Lung (tissue), 17 donors: ENCODE measurements at places on chromosomes 3 and 15.

DNA sequence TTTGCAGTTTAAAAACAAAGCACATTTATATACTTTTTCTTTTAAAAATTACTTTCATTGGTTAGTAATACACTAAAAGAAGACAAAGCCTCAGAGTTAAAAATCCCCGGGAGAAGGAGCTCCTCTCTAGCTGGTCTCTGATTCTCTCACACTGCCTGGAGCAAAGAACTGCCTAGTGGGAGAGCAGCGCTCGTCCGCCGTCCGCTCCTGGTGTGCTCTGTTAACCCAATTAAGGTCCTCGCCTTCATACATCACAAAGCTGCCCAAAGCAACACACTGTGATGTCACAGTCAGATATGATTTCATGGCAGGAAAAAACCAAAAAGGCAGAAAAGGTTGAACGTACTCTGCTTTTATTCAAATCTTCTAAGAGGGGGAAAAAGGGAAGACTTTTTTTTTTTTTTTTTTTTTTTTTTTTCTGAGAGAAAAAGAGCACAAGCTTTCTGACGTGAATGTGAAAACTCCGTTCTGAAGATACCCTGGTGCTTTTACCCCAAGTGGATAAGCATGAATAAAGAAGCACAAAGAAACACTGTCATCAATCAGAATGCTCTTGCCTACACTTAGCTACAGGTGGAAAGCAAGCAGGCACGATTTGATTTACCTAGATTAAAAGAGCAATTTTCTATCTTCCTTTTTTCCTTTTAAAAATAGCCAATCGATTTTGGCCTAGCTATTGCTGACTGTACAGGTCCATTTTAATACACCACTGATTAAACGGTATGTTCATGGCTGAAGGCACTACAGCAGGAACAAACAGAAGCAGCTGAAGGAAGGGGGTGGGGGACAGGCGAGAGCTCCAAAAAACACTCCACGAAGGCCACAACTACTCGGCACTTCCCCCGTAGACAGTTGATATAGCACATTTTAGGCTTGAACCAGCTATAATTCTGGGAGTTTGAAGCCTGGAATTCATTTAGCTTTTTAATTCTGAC, 115.2 kb downstream of the TIGIT start:
- DNase-seq, result no peak

DNA sequence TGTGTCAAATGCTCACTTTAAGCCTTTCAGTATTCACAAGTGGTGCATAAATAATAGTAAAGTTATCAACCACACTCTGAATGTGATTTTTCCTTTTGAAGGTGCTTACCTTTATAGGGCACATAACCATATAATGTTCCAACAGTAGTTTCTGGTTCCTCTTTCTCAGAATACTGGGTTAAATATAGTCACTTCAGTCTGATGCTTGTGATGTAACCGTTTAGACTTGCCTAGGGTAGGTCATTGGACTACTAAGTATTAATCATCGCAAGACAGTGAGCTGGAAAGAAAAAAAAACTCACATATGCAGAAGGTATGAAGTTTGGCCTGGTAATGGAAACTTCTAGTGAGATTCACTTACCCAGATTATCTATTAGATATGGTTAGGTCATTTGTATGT, 1.9 kb downstream of the KBTBD8 start:
- no peak for DNase-seq

- DNase-seq, result no peak
Observed at GRCh38 chr3:12393894-12394293, 90.4 kb upstream of the TSEN2 start.

DNA sequence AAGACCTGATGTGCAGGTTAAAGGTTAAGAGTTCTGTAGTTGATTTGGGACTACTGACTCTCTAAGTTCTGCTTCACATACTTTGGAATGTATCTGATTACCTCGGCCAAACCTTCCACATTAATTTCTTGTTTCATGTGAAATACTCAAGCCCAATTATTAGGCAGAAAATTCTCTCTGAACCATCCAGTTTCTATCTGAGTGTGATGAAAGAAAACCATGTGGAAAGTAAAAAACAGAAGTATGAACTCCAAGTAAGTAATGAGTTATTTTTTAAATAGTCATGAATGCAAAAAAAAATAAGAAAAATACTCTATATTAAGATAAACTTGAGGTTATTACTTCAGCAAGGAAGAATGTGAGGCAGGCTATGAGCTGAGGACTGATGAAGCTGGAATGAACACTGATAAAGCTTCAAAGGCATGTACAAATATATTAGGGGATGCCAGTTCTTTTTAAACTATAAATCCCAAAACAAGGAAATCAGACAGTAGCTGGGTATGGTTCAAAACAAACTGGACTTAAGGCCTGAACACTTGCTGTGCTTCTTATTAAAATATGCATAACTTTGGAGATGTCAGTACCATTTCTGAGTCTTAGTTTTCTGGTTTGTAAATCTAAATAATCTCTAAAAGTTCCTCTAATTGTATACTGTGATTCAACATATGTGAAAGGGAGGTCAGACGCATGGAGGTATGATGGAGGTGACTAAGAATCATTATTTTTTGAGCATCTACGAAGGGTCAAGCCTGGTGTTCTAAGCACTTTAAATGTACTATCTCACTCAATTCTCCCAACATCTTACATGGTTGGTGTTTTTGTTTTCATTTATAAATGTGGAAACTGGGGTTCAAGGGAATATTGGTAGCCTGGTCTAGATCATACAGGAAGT, 59.6 kb downstream of the COL6A6 start:
- peak; percentile 89 for DNase-seq

DNA sequence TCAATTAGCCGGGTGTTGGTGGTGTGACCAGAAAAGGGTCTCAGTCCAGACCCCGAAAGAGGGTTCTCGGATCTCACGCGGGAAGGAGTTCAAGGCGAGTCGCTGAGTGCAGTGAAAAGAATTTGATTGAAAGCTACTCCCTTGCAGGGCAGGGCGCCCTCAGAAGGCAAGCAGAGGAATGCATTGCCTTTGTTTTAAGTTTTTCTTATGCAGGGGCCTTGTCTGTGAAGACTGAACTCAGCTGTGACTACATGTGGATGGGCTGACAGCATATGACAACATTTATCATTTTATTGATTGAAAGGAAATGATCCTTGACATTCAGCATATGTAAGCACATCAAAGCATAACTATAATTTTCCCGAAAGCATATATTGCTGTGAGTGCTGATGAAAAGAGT, 11.8 kb downstream of the CPN2 start:
- no peak for DNase-seq

GRCh38 chr3:120875989-120876388, 32.0 kb upstream of the STXBP5L start:
- DNase-seq, result no peak

DNA sequence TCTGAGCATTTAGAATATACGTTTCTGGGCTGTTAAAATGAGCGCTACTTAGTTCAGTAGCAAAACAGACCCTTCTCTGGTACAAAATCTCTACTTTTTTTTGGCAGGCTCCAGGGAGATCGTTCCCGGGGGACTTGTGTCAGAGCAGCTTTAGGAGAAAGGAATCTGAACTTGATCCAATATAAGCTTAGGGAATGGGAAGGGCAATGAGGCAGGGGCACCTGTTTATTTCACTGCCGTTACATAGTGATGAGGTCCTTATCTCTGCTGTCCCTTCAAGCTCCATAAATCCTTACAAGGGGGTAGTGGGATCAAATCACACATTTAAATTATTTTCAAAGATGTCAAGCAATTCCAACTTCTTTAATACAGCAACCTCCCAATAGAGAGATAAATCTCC, 128.7 kb upstream of the BNIP2 start:
- no peak for DNase-seq

- DNase-seq, result no peak
Observed at GRCh38 chr3:15171096-15171495, 35.0 kb upstream of the CAPN7 start.

DNA sequence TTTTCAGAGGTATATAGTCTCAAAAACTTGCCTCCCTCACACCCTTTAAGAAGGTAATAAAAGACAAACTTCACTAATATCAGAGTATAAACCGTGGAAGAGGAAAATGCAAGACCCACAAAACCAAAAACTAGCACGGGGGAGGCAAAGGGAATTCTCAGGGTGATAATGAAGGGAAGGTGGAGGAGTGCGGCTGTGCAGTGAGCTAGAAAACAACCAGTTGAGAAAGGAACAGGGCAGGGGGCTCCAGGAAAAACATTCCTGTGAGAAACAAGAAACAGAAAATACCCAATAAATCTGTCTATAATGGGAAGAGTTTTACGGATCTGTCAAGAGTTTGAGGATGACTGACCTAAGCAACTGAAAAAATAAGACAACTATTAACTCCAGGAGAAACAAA, 31.6 kb downstream of the TAMM41 start:
- no peak for DNase-seq

DNA sequence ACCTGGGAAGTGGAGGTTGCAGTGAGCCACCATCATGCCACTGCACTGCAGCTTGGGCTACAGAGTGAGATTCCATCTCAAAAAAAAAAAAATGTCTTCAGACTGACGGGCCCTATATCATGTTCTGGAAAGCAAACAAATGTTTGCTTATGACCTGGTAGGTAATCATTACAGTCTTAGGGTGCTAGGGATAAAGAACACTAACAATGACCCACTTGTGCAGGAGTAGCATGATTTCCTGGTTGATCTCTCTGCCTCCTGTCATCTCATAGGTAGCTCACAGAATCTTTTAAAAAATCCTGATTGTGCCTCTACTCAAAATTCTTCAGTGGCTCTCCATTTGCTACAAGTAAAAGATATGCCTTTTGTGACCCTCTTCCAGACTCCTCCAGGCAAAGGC, 74.5 kb upstream of the TSPAN3 start:
- no peak for DNase-seq

DNA sequence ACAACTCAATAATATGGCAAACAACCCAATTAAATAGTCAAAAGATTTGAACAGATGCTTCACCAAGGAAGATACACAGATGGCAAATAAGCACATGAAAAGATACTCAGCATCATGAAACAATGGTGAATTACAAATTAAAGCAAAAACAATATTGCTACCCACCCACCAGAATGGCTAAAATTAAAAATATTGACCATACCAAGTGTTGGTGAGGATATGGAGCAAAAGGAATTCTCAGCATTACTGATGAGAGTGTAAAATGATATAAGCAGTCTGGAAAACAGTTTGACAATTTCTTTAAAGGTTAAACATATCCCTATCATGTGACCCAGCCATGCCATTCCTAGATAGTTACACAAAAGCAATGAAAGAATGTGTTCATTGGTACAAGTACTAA, 5.7 kb upstream of the PXYLP1 start:
- DNase-seq, result no peak

DNA sequence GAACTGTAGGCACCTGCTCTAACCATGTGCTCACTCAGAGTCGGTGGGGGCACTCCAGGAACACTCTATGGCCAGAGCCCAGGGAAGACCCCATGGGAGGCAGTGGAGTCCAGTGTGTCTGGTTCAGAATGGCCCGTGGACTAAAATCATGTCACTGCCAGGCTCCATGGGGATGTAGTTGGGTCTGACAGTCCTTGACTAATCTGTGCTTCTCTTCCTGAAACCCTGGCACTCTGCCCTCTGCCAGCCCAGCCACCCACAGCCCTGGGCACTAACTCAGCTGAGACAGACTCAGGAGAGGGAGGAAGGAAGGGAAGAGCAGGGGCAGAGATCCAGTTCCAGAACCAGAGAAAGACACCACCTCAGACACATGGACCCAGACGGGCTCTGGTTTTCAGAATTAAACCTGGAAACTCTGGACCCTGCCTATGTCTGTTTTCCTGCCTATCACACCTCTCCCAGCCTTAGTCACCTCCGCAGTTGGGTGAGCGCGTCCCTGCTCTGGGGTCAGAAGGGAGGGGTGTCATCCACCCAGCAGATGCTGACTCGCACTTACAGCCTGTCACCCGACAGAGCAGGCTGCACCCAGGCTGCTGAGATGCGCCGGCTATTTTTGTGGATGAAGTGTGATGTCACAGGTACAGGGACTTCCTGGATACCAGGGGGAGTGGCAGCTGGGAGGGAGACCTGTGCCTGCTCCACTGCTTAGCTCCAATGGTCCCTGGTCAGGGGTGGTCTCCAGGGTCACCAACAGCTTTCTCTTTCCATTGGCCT, 56.8 kb upstream of the INSYN1 start:
- DNase-seq, result no peak

GRCh38 chr3:44416031-44417030, 61.1 kb downstream of the ZNF445 start:
- no peak for DNase-seq

- no peak for DNase-seq
Observed at GRCh38 chr15:92696096-92696495, 40.5 kb upstream of the FAM174B start.

DNA sequence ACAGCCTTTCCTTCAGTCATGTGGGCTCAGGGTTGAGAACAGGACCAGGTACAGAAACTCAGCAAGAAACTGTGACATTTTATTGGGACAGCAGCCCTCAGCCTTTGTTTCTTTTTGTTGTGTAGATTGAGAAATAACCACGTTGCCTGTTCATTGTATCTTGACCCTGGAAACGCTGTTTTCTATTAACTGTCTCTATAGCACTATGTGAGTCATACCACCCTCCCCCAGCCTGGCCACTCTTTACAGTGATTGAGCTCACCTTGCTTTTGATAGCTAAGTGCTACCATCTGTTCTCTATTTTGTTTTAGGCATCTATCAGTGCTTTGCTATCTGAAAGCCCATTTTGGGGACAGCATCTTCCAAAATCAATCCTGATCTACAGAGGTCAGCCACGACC, 127.9 kb downstream of the CD47 start:
- no peak for DNase-seq

DNA sequence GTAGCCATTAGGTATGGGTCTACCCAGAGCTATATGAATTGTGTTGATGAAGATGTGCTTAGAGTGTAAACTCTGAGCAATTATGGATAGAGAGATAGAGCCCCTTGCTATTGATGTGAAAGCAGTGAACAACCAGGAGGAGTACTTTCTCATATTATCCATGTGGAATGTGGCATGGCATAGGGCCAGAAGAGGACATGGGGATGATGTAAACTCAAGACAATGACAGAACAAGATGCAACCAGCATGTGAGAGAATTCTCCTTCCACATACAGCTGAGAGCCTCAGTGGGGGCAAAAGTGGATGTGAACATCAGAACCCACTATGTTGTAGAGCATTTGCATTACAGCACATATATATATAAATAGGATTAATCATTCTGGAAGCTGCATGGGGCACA, 36.4 kb upstream of the BNC1 start:
- DNase-seq, result no peak

DNA sequence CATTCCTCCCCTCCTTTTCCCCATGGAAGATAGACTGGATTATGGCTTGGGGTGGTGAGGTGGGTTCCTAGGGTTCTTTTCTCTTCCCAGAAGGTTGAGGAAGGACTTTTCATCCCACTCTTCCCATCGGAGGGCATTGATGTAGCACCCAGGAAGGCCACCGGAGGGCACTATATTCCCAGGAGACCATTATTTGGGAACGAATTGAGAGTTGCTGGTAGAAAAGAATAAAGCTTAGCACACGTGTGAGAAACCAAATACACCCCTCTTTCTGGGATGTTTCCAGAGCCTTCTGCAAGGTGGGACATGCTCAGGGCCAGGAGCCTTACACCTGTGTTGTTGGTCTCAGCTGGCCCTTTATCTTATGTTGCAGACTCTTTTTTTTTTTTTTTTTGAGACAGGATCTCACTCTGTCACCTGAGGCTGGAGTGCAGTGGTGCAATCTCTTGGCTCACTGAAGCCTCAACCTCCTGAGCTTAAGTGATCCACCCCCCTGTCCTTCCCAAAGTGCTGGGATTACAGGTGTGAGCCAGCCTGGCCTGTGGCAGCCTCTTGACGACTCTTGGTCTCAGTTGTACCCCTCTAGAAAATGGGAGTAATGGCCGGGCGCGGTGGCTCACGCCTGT, 6.3 kb upstream of the CDC25A start:
- peak; percentile 70 for DNase-seq

- DNase-seq, result no peak
Observed at GRCh38 chr15:93497291-93497690, 408.3 kb upstream of the RGMA start.
